ENCODE measurements at places on chromosomes 7 and 10.

DNA sequence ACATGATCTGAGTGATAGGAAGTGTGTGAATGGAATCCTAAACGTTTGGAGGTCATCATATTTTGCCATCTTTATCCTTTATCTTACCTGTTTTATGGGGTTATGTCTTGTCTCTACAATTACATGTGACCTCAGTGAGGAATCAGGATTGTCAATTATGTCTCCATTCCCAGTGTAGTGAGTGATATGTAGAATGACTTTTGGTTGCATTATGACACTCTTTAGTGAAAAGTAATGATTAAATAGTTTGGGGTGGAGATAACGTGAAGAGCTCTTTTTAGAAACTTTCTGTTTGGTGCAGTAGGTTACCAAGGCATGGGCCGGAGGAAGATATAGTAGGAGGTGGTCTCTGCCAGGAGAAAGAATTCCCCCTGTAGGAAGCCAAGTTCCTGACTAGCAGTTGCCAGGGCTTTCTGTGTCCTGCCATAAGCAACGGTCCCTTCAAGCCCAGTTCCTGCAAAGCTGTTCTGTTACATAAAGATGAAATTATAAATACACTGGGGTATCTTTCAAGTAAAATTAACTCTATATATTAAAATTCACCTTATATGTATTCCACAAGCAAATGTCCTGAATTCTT lies 228.2 kb downstream of the NSUN6 start:
- no peak for DNase-seq

GRCh38 chr10:58795560-58795959 lies 282.9 kb downstream of the BICC1 start:
- DNase-seq: no peak

DNA sequence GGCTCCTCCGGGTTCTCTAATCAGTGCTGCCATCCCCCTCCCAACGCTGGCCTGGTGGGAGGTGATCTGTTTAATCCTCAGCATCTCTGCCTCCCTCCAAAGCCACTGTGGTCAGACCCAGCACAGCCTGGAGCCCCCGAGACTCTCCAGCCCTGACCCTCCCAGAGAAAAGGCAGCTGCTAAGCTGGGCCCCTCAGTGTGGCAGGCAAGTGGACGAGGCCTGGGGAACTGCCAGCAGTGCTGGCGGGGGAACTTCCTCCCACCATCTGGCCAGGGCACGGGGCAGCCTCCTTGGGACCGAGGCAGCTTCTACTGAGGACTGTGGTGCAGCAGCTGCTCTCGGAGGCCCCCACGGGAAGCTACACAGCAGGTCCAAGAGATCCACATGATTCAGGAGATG lies 51.1 kb downstream of the DPYSL4 start:
- DNase-seq: no peak

DNA sequence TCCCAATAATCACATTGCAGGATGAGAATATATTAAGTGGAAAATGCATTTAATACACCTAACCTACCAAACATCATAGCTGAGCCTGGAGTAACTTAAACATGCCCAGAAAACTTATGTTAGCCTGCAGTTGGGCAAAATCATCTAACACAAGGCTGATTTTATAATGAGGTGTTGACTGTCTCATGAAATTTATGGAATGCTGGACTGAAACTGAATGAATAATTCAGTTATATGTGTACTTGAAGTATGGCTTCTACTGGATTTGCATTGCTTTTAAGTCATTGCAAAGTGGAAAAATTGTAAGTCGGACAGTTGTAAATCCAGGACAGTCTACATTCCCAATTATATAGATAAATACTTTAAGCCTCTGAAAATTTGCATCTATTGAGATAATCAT lies 5.4 kb downstream of the SFTPA1 start:
- no peak for DNase-seq

GRCh38 chr10:71069909-71070666 lies 142.3 kb upstream of the UNC5B start:
- DNase-seq: no peak

- peak; percentile 16 for DNase-seq
Measured at GRCh38 chr7:81267508-81267907, 348.7 kb upstream of the SEMA3C start.

DNA sequence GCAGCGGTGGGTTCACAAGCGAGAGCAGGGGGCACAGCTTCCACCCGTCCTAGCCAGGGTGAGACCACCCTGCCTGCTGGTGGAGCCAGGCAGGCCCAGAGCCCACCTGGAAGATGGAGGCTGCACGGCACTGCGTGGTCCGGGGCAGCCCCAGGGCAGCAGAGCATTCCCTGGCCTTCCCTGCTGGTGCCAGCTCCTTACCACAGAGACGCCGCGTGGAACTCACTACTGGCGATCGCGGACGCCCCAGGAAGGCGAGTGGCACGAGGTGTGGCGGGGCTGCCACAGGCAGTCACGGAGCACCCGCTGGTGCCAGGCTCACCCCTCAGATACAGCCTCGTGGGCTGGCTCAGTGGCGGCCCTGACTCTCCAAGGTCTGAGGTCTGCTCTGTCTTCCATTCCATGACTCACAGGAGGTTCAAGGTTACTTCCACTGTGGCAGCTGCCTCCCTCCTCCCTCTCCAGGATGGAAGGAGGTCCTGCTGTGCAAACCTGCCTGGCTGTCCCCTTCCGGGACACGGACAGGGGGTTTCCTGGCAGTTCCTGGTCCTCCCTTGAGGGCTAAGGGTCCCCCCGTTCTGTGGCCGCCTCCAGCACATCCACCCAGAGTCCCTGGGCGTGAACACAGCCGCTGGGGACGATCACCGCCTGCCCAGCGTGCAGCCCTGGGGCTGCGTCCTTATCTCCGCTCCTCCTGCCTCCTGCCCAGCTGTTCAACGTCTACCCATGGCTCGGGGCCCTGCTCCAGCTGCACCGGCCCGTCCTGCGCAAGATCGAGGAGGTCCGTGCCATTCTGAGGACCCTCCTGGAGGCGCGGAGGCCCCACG lies 3.1 kb downstream of the CYP2W1 start:
- no peak for DNase-seq

DNA sequence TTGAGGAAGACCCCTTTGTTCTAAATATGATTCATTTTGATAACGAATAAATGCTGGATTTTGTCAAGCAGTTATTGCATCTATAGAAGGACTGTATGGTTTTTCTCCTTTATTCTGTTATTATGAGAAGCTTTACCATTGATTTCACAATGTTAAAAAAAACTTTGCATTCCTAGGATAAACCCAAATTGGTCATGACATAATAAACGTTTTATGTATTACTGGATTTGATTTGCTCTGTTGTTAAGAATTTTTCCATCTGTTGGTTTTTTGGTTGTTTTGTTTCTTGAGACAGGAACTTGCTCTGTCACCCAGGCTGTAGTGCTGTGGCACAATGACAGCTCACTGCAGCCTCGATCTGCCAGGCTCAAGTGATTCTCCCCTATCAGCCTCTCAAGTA lies 2.2 kb upstream of the DNA2 start:
- no peak for DNase-seq

GRCh38 chr7:68805159-68805558 lies 793.1 kb upstream of the AUTS2 start:
- DNase-seq: no peak

GRCh38 chr10:43138757-43139241 lies 554 bp downstream of the CSGALNACT2 start:
- no peak for DNase-seq

GRCh38 chr10:123017421-123018165 lies 8.8 kb downstream of the ACADSB start:
- no peak for DNase-seq

DNA sequence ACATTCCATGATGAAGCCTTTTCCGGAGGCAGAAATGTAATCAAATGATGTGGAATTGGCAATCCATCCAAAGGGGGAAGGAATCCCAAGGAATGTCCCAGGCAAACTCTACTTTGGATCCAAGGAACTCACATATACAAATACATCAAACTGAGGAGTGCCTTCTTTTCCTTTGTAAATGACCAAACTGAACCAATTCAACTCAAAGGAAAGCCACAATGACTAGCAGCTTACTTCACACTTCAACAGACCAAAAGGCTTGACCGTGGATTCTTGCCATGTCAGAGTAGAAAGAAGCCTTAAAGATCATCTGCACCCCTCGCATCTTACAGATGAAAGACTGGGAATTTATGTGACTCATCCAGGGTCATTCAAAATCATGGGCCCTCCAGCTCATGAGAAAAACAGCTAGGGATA lies 79.7 kb upstream of the MACROH2A2 start:
- DNase-seq: no peak

GRCh38 chr10:129951101-129951969 lies 12.7 kb downstream of the EBF3 start:
- DNase-seq: no peak

DNA sequence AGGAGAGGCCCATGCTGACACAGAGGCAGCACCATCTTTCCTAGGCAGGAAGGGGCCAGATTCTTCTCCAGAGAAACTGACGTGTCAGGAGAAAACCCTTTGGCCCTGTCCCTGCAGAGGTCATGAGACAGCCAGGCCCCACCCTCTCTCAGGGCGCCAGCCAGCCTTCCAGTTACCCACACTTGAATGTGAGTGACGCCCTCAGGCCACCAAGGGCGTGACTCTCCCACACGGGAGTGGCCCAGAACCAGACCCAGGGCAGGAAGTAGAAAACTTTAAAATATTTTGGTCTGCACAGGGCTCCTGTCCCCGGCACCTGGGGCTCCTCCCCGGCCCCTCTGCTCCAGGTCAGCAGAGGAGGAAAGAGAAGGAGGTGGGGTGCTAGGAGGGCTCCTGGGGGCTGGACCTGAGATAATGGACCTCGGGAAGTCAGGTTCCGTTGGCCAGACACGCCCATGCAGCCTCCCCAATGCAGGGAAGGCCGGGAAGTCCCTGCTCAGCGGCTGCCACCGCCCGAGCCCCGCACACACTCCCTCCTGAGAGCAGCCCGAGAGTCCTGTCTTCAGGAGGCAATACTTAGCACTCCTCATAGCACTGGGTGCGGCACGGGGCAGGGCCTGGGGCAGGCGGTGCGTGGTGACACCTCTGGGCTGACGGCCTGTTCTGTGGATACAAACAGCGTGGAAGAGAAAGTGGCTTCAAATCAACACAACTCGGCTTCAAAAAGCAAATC lies 67.0 kb upstream of the CFAP46 start:
- DNase-seq: no peak

- no peak for DNase-seq
Measured at GRCh38 chr10:132541129-132541528, 3.5 kb downstream of the INPP5A start.

- no peak for DNase-seq
Measured at GRCh38 chr7:99446096-99446495, 7.4 kb downstream of the CPSF4 start.

GRCh38 chr10:106582291-106582690 lies 582.2 kb downstream of the SORCS1 start:
- DNase-seq: no peak

GRCh38 chr10:13722747-13723653 lies 136.2 kb downstream of the PRPF18 start:
- no peak for DNase-seq

DNA sequence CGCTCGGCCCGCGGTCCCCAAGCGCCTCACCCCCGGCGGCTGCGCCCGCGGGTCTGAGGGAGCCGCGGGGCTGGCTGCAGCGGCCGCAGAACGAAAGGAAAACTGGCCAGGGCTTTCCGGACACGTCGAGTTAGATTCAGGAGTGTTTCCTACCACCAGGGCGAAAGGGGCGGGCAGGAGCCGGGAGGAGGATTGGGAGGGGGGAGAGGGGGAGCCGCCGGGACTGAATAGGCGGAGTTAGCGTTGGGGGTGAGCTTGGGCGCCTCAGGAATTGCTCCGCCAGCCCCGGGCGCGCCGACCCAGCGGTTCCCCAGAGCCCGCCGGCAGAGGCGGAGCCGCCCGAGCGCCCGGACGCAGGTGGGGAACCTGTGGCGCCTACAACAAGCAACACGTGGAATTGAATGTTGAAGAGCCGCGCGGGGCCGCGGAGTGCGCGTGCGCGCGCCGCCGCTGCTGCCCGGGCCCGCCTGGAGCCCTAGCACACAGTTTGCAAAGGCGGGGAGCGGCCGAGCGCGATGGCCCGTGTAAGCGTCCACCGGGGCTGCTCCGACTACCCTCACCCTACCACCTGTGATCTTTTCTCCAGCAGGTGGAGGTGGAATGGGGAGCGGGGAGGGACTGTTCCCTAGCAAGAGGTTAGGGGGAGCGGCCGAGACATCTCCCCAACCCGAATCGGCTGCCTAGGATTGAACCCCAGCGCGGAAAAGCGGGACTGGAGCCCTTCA lies at the start of gene CADPS2:
Gene CADPS2 (minus strand): TSS at position 104 of the 725 bp plus-strand sequence. CDS start 123 bp downstream, outside the sequence.
- DNase-seq: peak; percentile 97

- DNase-seq: no peak
Measured at GRCh38 chr10:132900211-132900756, 42.1 kb downstream of the CFAP46 start.

GRCh38 chr7:77859343-77859742 lies 60.8 kb downstream of the PHTF2 start:
- no peak for DNase-seq

GRCh38 chr10:24981161-24981710 lies 28.8 kb upstream of the PRTFDC1 start:
- no peak for DNase-seq

- peak; percentile 55 for DNase-seq
Measured at GRCh38 chr10:92240289-92241157, 50.4 kb downstream of the CPEB3 start.

GRCh38 chr7:134359787-134360432 lies 43.2 kb upstream of the SLC35B4 start:
- DNase-seq: no peak

DNA sequence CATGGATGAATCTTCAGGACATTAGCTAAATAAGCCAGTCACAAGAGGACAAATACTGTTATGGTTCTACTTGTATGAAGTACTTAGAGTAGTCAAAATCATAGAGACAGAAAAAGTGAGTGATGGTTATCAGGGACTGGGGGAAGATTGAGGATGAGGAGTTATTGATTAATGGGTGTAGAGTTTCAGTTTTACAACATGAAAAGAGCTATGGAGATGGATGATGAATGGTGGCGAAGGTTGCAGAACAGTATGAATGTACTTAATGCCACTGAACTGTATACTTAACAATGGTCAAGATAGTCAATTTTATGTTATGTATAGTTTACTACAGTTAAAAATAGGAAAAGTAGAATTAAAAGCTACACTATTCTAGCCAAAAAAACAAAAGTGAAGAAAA lies 7.8 kb downstream of the STK31 start:
- DNase-seq: no peak

DNA sequence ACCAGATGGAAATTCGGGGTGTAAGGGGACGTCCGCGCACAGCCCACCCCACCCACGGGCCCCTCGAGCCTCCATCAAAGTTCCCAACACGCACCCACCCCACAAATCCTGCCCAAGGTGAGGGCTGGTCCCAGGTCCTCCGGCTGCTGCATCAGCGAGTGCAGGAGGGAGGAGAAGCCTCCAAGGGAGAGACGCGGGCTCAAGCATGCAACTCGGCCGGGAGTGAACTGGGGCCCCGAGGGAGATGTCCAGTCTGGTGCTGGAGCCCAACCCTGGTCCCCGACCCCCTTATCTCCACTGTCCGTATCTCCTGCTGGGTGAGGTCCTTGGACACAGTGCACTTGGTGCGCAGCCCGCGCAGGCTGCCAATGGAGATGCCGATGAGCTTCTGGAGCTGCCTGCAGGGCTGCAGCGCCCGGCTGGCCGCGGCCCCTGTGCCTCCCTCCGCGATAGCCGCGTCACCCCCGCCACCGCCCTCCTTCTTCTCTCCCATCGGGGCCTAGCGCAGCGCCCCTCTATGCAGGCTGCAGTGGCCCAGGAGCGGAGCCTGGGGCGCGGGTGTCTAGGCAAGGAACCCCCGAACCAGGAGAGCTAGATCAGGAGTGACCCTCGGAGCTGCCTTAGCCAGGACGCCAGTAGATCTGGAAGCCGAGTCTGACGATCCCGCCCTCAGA lies 489.2 kb downstream of the ZNF33B start:
- DNase-seq: no peak

- DNase-seq: no peak
Measured at GRCh38 chr7:105802604-105803428, 73.6 kb downstream of the ATXN7L1 start.

Measured in NCI-H2029 (cell line).